ENCODE measurements at places on chromosomes 1 and 21.
A peak's percentile ranks its signal among the peaks of the same experiment; 100 is the strongest.

- DNase-seq: peak; percentile 60
Measured at GRCh38 chr1:26321315-26322041, 3.7 kb downstream of the CD52 start.

DNA sequence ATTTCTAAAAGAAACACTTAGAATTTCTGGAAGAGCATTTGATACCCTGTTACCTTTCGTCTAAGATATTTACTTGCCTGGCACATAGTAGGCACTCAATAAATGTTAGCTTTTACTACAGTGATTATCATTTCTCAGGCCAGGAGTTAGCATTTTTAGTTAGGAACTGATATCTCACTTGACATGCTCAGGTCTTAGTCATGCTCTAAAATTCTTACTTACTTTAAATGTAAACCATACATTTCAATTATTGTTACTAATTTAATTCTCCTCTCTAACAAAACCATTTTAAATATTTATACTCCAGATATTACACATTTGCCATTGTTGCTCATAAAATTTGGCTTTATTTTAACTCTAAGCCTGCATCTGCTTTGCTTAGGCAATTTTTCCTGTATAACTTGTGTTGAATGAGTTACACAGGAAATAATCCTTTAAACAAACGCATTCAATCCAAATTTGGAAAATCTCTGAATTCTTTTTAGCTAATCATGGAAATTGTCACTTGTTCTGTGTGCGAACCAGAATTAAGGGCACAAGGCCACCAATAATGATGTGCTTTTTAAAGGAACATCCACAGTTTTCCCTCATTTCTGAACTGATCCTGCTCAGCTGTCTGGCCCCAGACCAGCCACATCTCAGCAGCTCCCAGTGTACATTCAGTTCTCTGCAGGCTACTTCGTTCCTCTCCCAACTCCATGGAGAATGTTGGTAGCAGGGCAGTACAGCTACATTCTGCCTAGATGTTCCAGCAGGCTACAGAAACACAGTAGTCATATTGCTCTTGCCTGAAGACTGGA, 15.6 kb downstream of the NIBAN1 start:
- no peak for DNase-seq

DNA sequence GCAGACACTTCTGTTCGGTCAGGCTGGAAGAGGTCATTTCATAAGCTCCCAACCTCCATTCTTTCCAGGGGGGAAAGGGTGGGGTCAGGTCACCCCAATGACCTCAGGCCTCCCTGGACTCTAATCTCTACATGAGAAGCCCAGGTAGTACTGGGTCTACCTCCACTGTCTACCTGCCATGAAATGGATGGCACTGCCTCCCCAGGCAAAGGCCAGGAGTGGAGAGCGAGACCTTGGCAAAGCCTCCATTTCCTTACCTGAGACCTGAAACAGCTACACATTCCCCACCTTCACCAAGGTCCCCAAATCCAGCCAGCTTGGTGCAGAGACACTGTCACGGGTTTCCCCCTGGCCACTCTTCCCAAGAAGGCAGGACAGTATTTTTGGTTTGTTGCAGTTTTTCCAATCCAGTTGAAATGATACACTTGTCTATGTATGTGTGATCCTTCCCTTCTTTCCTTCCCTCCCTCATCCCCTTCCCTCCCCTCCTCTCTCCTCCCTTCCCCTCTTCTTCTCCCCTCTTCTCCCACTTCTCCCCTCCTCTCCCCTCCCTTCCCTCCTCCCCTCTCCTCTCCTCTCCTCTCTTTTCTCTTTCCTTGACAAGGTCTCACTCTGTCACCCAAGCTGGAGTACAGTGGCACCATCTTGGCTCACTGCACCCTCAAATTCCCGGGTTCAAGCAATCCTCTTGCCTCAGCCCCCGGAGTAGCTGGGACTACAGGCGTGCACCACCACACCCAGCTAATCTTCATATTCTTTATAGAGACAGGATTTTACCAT, 16.1 kb downstream of the BTG2 start:
- no peak for DNase-seq

GRCh38 chr1:119467219-119467618, 39.8 kb upstream of the HSD3B1 start:
- DNase-seq: no peak

DNA sequence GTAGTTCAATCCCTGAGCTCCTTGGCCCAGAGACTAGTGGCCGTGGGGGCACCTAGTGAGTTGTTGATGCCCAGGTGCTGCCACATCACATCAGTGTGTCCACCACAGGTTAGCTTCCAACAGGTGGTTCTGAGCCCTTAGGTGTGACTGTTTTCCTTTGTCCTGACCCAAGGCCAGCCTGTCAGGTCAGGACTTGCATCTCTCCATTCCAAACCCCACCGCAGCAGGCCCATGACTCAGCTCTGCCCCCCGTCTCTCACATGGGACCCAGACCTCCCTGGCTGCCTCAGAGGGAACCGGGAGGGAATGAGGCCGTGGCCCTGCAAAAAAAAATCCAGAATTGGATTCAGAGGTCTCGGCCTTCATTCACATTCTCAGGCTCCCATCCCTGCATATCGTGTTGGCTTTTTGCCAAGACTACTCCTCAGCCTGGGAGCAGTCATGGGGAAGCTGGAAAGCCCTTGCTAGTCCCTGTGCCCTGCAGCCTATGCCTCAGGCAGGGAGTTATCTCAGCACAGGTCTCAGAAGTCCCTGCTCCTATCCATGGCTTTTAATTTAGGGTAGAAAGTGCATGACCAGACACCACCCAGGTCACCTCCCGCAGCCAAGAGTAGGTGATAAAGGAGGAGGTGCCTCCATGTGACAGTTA, 7.2 kb downstream of the INAVA start:
- DNase-seq: no peak

GRCh38 chr1:93708734-93709481, 27.3 kb upstream of the BCAR3 start:
- DNase-seq: no peak

GRCh38 chr21:33070744-33070997, 730 bp downstream of the OLIG1 start:
- no peak for DNase-seq

- no peak for DNase-seq
Measured at GRCh38 chr1:16073490-16074119, at the start of gene FAM131C. FAM131C (minus strand) TSS chr1:16073651; CDS start chr1:16073442, 209 bp downstream.

- no peak for DNase-seq
Measured at GRCh38 chr1:30968220-30968971, 59.8 kb upstream of the SDC3 start.

DNA sequence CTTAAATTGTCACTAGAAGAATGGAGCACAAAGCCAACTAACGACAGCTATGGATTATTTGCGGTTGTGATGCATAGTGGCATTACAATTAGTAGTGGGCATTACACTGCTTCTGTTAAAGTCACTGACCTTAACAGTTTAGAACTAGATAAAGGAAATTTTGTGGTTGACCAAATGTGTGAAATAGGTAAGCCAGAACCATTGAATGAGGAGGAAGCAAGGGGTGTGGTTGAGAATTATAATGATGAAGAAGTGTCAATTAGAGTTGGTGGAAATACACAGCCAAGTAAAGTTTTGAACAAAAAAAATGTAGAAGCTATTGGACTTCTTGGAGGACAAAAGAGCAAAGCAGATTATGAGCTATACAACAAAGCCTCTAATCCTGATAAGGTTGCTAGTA, 13.5 kb downstream of the USP1 start:
- DNase-seq: no peak

DNA sequence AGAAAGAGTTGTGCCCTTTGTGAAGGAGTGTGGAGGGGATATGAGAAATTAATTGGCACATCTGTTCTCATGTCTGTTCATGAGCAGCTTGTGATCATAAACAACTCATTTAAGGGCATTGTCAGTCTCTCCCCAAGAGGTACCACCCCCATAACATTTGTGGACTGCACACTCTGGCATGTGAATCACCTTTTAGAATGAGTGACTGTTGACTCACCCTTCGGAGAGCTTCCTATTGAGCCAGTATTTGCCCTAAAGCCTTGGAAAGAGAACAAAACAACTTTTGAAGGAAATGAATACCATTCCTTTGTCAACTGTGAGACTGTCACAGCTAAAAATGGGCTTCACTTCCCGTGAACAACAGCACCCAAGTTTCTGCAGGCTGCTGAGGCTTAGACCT, 27.5 kb upstream of the MYSM1 start:
- no peak for DNase-seq

DNA sequence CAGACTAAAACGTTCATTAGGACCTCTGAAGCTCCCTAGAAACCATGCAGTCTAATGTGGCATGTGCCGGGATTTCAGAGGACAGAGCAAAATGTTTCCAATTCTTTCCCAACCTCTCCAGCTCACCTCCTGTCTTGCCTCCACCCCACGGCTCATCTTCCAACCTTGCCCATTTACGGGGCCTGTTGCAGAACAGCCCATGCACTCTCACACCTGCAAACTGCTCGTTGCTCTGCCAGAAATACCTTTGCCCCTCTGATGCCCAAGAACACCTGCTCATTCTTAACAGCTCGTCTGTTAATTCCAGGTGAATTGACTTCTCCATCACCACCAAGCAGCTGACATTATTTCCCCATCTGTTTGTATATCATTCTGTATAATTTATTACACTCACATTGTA, 53.9 kb upstream of the LBR start:
- no peak for DNase-seq

GRCh38 chr21:20997636-20998455, at the start of gene NCAM2:
NCAM2 (plus strand) TSS chr21:20998409.
- peak; percentile 51 for DNase-seq

GRCh38 chr1:229835226-229835625, 209.2 kb downstream of the URB2 start:
- no peak for DNase-seq

GRCh38 chr1:173409613-173410012, 67.5 kb upstream of the PRDX6 start:
- DNase-seq: no peak

DNA sequence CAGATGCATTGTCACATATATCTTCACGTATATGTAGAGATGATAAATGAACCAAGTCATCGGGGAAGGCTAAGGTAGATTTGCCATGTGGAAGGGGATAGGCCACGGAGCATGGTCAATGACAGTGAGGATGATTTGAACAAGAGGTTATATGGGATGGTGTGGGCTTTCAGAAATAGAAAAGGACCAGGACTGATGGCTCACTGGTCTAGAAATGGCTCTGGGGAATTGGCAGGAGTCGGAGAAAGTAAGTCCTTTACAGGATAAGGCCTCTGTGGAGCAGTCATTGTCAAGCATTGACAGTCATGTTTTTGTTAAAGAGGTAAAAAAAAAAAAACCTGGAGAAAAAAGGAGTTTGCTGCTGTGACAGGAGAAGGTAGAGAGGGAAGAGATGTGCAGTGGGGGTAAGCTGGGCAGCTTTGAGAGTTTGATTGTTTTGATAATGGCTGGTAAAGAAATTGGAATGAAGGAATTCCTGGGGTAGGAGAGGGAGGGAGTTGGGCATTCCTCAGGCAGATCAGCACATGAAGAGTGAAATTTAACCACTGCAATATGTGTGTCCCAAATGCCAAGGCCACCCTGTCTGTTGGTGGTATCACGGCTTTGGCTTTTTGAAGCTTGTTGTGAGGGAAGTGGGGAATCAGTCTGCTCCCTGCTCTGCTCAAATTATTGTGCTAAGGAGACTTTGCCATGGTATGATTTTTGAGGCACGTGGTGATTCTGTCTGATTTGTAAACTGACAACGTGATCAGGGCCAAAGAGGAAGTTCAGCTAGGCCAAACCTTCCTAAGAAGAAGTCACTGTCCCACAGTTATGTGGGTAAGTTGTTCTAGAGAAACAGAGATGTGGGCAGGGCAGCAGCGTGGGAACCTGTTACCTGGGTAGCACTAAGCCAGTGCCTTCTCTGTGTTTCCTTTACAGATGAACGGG, 26.0 kb downstream of the MACF1 start:
- DNase-seq: no peak

GRCh38 chr1:155650231-155650757, 38.3 kb downstream of the YY1AP1 start:
- no peak for DNase-seq

DNA sequence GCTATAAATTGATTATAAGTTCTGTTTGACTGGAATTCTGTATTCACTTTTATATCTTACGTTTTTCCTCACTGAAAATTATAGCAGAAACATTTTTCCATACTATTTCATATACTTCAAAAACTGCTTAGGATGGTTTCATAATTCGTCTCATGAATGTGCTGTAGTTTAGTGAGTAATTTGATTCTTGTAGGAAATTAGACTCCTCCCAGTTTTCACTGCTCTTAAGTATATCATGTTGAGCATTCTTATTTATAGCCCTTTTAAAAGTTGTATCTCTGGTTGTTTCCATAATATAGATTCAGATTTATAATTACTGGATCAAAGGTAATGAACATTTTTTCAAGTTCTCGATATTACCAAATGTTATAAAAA, 250.6 kb downstream of the FMN2 start:
- no peak for DNase-seq

- no peak for DNase-seq
Measured at GRCh38 chr1:190413142-190413541, 64.5 kb downstream of the BRINP3 start.

- no peak for DNase-seq
Measured at GRCh38 chr1:52674497-52675384, 23.4 kb downstream of the COA7 start.

DNA sequence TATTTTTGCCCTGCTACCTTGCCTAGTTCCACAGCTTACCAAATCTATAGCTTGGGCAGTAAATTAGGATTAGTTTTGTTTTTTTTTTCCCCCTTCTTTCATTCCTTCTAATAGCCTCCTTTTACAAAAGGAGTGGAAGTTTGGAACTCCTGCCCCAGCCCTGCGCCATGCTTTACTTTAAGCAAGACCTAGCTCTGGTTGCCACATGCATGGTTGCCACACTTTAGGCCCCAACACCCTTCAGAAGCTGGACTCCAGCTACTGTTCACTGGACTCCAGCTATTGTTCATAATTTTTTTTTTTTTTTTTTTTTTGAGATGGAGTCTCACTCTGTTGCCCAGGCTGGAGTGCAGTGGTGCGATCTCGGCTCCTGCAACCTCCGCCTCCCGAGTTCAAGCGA, 115.8 kb downstream of the NR5A2 start:
- DNase-seq: no peak

- no peak for DNase-seq
Measured at GRCh38 chr1:231643071-231643934, 16.7 kb downstream of the DISC1 start.

DNA sequence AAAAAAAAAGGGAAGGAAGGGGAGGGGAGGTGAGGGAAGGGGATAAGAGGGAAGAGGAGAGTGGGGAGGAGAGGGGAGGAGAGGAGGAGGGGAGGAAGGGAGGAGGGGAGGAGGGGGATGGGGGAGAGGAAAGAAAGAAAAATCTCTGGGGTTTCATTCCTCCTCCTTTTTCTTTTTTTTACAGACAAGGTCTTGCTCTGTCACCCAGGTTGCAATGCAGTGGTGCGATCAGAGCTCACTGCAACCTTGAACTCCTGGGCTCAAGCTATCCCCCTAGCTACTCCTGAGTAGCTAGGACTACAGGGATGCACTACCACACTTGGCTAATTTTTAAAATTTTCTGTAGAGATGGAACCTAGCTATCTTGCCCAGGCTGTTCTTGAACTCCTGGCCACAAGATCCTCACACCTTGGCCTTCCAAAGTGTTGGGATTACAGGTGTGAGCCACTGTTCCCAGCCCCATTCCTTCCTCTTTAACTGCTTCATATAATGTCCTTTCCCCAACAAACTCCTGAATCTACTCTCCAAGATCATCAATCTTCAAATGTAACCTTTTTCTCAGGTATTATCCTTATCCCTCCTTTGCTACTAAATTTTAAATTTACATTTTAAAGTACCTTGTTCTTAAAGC, 23.2 kb downstream of the GON4L start:
- DNase-seq: no peak

- DNase-seq: no peak
Measured at GRCh38 chr1:68228851-68229250, 3.5 kb downstream of the WLS start.

Measured in right renal pelvis (tissue), 4 donors.